ENCODE measurements at places on chromosomes 1 and 21. TPM values are rescaled to one million over a fixed set of nuclear protein-coding genes. Genes with fewer than 3 reads are reported as not detected.
A peak's percentile ranks its signal among the peaks of the same experiment; 100 is the strongest.

- no peak for DNase-seq
These were observed 28.6 kb downstream of the GFI1 start for GRCh38 chr1:92458146-92458545.

GRCh38 chr1:26854906-26855305 lies 8.0 kb upstream of the SFN start:
- no peak for DNase-seq

ESPN gene
- total RNA-seq, result 1.9 TPM

DNA sequence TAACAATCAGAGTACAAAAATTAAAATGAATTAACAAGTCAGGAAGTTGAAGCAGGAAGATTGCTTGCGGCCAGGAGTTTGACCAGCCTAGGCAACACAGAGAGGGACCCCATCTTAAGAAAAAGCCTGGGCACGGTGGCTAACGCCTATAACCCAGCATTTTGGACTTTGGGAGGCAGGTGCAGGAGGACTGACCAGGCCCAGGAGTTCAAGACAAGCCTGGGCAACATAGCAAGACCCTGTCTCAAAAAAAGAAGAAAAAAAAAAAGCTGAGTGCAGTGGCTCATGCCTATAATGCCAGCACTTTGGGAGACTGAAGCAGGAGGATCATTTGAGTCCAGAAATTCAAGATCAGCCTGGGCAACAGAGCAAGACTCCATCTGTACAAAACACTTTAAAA lies 38.5 kb downstream of the TESK2 start:
- no peak for DNase-seq

SPATA21 gene
- not detected for total RNA-seq

- DNase-seq, result no peak
These were observed 55.2 kb upstream of the PALMD start for GRCh38 chr1:99590578-99591209.

DNA sequence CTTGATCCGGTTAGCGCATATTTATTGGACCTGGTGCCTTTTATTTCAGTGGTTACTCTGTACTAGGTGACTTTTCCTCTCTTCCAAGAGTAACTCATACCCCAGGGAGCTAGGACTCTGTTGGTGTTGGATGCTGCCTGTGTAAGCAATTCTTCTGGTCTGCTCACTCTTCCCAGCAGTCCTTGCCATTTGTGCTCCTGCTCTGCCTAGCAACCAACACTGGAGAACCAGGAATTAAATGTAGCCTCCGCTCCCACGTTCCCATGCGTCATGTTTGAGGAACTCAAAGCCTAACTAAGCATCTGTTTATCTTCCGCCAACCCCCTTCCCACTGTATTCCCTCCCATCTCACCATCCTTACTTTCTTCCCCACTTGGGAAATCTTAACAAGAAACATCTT lies 65.7 kb upstream of the RAVER2 start:
- DNase-seq, result no peak

DNA sequence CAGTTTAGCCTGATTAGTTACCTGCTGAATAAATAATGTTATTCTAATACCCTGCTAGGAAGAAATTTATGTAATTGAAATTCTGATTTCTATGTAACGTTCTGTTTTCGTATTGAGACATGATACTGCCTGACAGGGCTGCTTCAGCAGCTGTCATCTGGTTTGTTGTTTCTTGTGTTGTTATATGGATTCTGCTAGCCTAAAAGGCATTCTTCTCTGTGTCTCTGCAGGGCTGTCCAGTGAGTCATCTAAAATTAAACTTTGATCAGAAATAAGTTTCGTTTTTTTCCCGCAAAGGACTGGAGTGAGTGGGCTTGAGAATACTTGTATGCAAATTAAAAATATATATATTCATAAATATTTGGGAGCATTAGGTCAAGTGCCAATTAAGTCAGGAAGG lies 93.0 kb downstream of the DYRK1A start:
- DNase-seq, result no peak

DNA sequence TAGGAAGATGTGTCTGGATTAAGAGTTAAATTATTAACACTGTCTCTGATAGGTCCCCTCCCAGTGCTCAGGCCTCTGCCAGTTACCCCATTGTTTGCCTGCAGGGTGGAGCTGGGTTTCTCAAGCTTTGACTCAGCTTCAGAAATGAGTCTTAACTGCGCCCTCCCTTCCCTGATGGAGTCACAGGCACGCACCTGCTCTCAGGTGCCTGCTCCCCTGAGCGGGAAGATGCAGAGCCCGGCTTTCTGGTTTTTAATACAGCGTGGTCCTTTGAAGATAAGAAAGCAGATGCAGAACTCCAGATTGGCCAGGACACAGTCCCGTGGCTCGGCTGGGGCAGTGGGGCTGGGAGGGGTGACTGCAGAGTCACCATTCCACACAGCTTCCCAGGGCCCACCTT lies 3.2 kb upstream of the SPRR4 start:
- no peak for DNase-seq

DNA sequence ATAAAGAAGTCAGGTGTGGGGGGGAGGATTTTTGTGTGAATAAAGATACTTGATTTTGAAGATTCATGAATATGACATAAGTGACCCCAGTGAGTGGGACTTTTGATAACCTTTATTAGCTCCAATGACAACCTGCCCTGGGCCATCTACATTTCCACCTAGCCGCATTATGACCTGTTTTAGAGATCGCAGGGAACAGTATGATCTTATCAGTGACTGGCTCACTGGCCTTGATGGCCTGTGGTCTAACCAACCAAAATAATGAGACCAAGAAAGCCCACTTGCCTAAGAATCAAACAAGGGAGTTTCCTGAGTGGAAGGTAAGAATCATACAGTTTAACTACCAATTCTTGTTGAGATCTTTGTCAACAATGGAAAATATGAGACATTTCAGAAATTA lies 1.8 kb downstream of the ELAPOR1 start:
- no peak for DNase-seq

GRCh38 chr1:59137968-59138367 lies 158.9 kb upstream of the FGGY start:
- no peak for DNase-seq

PADI1 gene
- total RNA-seq, result not detected

- no peak for DNase-seq
These were observed 19.2 kb upstream of the SLAMF1 start for GRCh38 chr1:160666079-160666442.

- no peak for DNase-seq
These were observed 50.7 kb downstream of the KMO start for GRCh38 chr1:241582921-241583321.

KRTAP7-1 gene
- total RNA-seq, result not detected

DNA sequence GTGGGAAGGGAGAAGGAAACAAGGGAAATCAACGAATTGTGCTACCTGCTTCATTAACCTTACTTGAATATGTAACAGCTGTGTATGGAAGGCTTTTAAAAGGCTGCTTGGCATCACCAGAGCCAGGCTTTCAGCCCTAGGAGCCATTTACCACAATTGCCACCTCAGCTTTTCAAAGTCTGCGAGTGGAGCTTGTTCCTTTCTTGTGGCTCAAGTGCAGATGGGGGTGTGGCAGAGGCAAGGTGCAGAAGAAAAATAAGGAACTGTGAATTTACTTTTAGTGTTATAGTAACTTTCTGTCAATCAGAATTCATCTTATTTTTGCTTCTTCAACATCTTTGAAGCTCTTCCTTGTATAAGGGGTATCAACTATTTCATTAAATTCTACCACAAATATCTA lies 17.6 kb downstream of the CLCA2 start:
- DNase-seq, result no peak

USH2A gene
- not detected for total RNA-seq

EMC1 gene
- total RNA-seq, result 42.2 TPM

FMO1 gene
- not detected for total RNA-seq

ANGPTL7 gene
- total RNA-seq, result not detected

DNA sequence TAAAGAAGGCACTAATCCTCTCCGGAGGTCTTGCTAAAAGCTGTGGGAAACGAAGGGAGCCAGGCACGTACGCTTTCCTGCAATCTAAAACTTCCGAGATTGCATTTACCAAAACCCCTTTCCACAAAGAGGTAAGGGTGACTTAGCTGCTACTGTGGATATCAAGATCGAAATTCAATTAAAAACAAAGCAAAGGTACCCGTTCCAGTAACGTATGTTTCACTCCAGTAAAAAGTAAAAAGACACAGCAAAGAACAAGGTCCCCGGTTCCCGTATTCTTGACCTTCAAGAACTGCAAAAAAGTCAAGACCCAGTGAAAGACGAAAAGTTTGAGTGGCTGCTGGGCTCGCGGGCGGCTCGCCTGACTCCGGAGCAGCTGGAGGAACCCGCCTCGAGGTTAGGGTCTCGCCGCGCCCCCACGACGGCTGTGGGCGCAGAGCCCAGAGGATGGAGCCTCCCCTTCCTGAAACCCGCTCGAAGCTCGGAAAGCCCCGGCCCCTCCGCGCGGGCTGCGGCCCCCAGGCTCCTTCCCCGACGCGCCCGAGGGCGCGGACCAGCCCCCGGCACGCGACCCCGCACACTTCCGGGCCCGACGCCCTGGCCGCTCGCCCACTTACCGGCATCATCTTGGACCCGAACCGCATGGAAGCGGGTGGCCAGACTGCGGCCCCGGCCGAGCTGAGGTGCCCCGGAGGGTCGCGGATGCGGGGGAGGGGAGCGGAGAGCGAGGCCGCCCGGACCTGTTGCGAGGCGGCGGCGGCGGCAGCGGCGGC lies 524 bp downstream of the TP53BP2 start:
- DNase-seq, result peak; percentile 40

DNA sequence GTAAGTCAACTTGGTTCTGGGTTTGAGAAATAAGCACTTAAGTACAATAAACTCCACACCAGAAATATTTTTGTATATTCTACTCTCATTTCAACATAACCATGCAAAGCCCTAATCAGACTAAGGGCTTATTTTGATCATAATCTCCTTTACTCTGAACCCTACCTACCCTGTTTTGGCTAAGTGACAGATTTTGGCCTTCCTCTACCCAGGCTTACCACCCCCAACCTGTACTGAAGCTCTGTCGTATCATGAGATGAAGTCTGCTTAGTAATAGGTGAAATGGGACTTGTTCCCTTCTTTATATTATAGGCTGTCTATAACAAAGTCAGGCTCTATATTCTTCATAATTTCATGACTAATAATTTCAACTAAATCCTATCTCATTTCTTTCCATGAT lies 135.5 kb downstream of the RERE start:
- DNase-seq, result no peak

PLA2G2D gene
- not detected for total RNA-seq

SPRR1A gene
- total RNA-seq, result not detected

All from activated naive CD4-positive, alpha-beta T cell treated with anti-CD3 and anti-CD28 coated beads, Interleukin-2, amount 50 U/mL, for 72 hours (primary cell).